Central memory CD4-positive, alpha-beta T cell (primary cell): ENCODE measurements at places on chromosomes 5 and 9.

GRCh38 chr9:135516132-135516860 is 4.9 kb upstream of the LCN1 start:
- no peak for DNase-seq

GRCh38 chr9:75545287-75545686 is 345.2 kb upstream of the PCSK5 start:
- no peak for DNase-seq

GRCh38 chr5:45098483-45098882 is 289.7 kb downstream of the MRPS30 start:
- DNase-seq = no peak

DNA sequence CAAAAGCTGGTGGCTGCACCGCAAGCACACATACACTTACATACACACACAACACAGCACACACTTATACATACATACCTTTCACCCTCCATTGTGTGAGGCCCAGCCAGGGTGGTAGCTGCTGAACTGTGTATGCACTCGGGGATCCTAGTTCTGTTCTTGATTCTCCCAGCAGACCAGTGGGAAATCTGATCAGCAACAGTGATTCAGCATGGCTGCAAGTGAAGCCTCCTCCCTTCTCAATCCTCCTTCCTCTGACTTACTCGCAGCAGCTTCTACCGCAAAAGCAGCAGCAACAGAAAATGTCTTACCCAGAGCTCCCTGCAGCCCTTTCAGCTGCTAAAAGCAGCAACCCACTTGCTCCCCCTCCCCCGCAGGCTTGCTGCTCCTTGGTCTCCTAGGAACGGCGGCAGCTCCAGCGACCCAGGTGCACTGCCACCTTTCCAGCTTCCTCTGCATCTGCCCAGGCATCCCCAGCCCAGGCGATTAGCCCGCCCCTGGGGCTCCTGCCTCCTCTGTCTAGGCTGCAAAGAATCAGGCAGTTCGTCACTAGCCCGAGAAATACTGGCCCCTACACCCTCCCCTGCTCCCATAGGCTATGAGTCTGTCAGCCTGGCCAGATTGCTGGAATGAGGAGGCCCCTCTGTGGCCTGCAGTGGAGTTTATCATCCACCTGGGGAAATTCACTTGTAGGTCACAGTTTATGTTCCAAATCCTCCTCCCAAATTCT is at the start of gene KLHL3:
KLHL3 (minus strand) TSS at position 535 of the 730 bp plus-strand sequence; CDS start at position 92, 443 bp downstream.
- DNase-seq = peak; percentile 27

DNA sequence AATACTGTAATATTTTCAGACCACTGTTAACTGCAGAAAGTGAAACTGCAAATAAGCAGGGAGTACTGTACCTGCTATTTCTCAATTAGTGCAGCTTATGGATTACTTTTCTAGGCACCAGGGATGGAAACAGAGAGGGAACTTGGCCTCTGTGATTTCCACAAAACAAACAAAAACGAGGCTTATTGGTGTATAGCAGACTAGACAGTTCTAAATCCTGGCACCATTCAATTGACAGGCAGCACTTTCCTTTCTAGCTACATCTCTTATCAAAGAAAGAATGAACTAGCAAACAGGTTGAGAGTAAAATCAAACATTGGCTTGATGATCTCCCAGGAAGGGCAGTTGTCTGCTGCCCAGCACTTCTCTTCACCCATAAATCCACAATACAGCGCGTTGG is 16.0 kb upstream of the IL33 start:
- no peak for DNase-seq

DNA sequence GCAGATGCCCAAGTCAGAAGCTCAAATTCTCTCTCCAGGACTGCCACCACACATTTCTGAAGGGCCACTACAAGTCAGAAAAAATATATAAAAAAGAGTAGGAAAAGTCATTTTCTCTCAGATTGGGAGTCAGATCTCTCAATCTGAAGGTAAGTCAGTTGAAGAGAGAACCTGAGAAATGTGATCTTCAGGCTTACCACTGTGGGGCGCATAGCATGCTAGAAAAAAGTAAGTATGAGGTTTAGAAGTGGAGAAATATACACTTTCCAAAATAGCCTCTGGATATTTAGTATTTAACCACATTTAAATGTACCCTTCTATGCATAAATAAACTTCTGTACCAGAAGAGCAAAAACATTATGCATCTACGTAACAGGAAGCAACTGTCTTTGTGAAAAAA is 800.7 kb upstream of the CTNND2 start:
- DNase-seq = no peak

- no peak for DNase-seq
Observed at GRCh38 chr9:20569525-20569924, 52.8 kb downstream of the MLLT3 start.

DNA sequence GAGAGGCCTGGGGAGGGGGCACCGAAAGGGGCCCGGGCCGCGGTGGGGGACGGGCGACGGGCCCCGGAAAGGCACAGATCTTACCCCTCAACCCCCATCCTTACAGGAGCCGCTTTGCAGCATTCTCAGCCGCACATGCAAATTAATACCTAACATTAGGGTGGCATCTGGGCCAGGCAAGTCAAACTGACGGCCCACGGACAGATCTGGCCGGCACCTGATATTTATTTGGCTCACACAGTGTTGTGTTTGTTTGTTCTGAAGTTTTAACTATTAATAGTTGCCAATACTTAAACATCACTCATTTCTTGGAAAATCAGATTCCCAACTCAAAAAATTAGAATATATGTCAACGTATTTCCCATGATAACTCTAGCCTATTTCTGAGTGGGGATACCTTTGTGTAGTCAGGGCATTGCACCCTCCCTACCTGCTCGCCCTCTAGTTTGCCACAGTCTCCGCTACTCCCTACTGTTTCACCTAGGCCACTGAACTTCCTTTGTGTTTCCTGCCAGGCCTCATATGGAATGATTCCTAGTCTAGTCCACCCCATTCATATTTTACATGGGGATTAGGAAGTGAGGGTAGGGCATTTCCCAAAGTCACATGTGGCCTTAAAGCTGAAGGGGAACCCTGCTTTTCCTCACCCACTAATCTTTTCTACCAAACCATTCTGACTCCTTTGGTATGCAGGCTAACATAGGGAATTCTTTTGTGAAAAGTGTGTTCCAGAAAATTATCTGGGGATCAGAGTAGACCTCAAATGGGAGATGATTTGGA is 71.9 kb upstream of the LARP1 start:
- no peak for DNase-seq

DNA sequence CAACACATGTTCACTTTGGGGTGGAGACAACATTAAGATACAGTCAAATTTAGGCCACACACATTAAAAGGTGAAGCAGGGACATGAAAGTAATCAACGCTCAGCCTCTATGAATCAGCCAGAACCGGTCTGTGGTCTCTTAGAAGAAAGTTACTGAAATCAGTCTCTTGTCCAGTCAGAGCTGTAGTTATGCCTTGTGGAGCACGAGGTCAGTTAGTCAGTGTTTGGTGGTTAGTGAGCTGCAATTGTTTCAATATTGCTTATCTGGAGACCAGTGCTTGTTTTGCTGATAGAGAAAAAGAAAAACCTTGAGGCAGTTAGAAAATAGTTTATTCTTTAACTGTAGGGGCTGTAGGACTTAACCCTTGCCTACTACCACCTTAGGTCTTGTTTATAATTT is 157.8 kb upstream of the RASEF start:
- DNase-seq = no peak

DNA sequence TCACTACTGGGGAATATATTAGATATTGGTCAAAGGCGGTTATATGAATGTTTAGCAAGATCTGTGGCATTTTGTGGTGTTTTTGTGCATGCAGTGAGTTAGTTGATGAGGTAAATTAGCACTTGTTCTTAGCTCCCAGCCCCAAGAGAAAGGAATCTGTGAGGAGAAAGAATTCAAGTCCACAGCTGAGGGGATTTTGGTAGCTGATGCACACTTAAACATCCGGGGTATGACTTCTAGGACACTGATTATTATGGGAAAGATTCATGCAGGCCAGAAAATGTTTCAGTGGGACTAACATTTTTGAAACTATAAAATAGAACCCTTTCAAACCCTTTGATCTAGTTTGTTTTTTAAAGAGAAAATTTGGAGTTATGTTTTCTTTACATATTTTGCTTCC is 118.2 kb upstream of the RPS23 start:
- no peak for DNase-seq

GRCh38 chr5:177083357-177083756 is 3.4 kb upstream of the FGFR4 start:
- DNase-seq = no peak

DNA sequence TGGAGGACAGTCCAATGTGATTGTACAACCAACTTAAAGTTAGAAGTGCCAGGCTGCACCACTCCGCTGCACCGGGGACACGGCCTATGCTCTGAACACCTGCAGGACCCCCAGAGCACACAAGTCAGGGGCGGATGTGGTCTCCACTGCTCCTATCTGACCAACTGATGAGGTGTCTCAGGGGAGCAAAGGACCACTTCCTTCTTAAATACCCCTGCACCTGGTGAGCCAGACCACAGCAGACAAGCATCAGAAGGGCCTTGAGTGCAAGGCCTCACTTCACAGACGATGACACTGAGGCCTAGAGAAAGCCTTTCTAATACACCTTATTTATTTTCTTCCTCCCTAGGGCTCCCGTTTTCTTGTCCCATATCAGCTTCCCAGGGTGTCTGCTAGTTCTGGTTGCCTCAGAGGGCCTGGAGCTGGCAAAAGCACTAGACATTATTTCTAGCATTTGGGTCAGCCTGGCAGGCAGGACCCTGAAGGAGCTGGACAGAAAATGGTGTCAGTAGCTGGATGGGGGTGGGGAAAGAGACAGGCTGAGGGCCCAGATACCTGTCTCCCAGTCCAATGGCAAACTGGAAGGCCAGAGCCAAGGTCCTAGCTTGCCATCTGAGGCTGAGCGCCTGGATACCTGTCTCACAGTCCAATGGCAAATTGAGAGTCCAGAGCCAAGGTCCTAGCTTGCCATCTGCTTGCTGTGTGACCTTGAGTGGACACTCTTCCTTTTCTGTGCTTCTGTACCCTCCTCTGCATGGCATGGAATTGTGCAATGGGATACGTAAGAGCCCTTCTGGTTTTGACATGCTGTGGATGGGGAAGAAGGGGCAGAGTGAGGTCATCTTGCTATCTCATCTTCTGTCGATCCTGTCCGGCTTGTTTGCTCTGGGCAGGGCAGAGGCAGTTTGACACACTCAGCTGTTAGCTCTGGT is 9.0 kb downstream of the CCDC69 start:
- no peak for DNase-seq

DNA sequence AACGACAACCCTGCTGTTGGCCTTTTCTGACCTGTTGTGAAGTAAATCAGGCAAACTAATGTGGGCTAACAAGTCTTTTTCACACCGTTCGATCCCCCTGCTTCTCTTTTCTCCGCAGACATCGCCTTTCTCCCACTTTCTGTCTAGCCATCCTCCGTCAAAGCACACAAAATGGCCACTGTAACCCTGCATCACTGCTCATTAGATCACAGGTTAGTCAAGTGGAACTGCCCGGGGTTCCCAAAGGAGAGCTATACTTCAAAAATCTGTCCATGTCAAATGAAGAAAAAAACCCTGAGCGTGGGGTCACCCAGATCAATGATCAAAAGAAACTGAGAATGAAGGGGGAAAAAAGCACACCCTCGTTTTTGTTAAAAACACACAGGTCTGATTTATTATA is 212.1 kb downstream of the ARL15 start:
- no peak for DNase-seq

DNA sequence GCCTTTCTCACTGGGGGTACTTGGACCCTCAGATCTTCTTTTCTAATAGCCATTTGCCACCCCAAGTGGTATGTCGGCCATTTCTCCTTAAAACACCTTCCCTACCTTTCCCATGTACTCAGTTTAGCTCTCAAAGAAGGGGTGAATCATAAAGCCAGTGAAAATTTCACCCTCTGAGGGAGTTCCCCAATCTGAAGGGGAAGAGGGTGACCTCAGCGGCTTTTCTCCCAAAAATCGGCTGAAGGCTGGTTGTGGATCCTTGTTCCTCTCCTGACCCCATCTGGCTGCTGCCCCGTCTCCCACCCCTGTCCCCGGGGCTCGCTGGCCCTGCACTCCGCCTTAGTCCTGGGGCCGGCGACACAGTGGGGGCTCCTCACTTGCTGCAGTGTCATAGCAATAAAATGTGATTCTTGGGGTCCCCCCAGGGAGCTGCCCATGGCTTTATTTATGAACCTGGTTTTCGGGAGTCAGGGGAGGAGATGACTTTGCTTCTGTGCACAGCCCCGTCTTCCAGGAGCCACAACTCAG is 17.3 kb upstream of the LTC4S start:
- DNase-seq = no peak

GRCh38 chr5:109249126-109249525 is 160.6 kb downstream of the PJA2 start:
- no peak for DNase-seq

DNA sequence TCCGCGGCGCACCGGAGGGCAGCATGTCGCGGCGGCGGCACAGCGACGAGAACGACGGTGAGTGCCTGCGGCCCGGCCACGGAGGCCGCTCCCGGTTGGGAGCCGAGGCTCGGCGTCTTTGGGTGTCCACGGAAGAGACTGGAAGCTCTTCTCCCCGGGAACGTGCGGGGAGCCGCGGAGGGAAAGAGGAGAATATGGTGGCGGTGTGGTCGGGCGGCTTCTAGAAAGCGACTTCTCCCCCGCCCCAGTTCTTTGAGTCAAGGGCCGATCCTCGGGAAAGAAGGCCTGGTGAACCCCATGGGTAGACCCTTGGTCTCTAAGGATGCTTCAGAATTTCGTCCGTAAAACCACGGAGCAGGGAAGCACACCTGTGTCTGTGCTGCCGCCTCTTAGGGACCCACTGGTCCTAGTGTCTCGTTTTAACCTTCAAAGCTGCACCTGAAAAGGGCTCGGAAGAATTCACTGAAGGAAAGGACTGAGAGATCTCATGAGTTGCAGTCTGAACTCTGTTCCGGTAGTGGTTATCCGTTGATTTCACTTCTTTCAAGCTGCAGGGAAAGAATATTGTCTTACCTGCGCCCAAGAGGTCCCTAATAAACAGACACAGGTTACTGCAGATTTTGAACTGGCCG is 354 bp downstream of the NCBP1 start:
- DNase-seq = peak; percentile 17

DNA sequence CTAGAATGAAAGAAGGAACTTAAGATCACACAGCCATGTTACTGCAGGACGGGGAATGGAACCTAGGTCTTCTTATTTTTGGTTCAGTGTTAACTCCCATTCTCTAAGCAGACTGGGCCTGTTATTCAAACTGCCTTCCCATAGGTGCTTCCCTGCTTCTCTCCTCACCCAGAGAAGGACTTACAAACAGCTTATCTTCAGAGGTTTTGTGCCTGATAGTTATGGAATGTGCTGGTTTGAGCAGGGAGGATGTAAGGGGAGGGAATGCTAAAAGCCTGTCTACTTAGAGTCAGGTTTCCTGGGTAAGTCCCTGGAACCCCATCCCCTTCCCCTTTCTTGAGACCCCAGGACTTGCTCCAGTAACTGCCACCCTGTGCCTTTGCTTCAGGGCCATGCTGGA is 4.2 kb upstream of the PSMD5 start:
- DNase-seq = no peak

- no peak for DNase-seq
Observed at GRCh38 chr5:135861641-135862040, 27.2 kb downstream of the SLC25A48 start.
